Activated CD8-positive, alpha-beta memory T cell treated with anti-CD3 and anti-CD28 coated beads for 48 hours (primary cell): ENCODE measurements at places on chromosomes 2 and 18.

- DNase-seq, result no peak
Measured at GRCh38 chr2:158234497-158234896, 132.8 kb downstream of the UPP2 start.

DNA sequence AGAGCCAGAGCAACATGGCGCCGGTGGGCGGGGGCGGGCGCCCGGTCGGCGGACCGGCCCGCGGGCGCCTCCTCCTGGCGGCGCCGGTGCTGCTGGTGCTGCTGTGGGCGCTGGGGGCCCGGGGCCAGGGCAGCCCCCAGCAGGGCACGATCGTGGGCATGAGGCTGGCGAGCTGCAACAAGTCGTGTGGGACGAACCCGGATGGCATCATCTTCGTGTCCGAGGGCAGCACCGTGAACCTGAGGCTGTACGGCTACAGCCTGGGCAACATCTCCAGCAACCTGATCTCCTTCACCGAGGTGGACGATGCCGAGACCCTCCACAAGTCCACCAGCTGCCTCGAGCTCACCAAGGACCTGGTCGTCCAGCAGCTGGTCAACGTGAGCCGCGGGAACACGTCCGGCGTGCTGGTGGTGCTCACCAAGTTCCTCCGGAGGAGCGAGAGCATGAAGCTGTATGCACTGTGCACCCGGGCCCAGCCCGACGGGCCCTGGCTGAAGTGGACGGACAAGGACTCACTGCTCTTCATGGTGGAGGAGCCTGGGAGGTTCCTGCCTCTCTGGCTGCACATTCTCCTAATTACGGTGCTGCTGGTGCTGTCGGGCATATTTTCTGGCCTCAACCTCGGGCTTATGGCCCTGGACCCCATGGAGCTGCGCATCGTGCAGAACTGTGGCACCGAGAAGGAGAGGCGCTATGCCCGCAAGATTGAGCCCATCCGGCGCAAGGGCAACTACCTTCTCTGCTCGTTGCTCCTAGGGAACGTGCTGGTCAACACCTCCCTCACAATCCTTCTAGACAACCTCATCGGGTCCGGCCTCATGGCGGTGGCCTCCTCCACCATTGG lies 507 bp downstream of the CNNM4 start:
- no peak for DNase-seq

- DNase-seq, result no peak
Measured at GRCh38 chr2:173028141-173028540, 47.5 kb upstream of the MAP3K20 start.

DNA sequence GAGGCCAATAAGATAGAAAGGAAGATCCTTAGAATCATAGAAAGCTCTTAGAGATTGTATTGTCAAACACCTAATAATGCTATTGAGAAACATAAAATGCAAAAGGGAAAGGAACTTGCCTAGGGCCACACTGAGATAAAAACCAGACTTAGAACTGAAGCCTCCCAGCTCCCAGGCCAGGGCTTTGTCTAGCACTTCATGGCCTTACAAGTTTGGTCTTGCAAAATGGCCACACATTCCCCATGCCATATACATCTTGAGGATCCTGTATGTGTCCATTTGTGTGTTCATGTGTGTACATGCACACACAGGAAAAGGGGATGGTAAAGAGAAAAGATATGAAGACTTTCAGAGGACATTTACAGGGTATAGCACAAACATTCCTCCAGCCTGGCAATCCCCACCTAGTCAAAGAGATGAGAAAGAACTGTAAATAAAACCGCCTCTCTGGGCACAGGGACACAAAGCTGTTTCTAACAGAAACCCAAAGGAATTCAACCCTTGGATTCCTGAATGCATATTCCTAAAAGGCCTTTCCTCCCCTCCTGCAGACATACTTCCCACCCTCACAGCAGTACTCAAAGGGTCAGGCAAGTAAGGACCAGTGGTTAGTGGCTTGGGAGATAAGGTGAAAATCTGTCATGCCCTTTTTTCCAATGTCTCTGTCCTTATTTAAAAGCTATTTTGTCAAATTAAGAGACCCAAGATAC lies 99.7 kb upstream of the KLHL29 start:
- no peak for DNase-seq

- DNase-seq, result no peak
Measured at GRCh38 chr2:136122661-136123060, 4.7 kb upstream of the CXCR4 start.

GRCh38 chr2:235097196-235097595 lies 145.4 kb downstream of the SH3BP4 start:
- no peak for DNase-seq

- peak; percentile 42 for DNase-seq
Measured at GRCh38 chr18:59402432-59403090, 43.5 kb upstream of the LMAN1 start.

GRCh38 chr2:25371253-25372241 lies 29.8 kb upstream of the DNMT3A start:
- DNase-seq, result no peak

GRCh38 chr2:212721026-212721451 lies 182.4 kb upstream of the ERBB4 start:
- no peak for DNase-seq

- DNase-seq, result no peak
Measured at GRCh38 chr2:23718931-23719700, 207.8 kb downstream of the ATAD2B start.

DNA sequence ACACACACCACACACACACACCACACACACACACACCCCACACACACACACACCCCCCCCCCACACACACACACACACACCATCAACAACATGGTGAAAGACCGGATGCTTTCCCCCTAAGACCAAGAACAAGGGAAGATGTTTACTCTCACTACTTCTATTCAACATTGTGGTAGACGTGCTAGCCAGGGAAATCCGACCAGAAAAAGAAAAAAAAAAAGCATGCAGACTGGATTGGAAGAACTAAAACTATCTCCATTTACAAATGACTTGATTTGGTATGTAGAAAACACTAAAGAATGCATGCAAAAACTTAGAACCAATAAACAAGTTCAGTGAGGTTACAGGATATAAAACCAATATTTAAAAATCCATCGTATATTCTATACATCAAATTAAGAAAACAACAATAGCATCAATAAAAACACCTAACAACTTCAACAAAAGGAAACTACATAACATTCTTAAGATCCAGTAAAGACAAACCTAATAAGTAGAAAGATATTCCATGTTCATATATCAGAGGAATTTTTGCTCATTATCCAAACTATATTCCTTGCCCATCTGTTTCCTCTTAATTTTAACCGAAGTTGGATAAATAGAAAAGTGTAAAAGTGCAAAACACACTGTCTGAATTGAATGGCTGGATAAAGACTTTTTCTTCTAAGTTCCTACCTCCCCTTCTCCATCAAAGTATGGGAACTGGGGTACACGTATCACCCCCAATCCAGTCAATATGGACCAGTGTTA lies 51.5 kb upstream of the RNU4ATAC start:
- DNase-seq, result no peak

DNA sequence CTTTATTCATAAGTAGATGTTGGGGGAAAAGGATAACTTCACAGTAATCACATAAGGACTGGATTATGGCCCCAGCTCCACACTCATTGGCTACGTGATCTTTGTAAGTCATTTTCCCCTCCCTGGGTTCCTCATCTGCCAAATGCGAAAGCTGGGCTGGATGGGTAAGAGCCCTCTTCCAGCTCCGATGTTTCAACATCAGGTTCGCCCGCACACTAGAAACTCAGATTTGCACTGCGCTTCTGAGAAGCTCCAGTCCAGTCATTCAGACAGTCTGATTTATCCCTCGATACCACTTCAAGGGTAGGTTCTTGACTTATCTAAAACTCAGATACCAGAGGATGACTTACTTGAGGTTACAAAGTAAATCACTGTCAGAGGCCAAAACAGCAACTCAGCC lies 31.0 kb upstream of the RMDN2 start:
- no peak for DNase-seq

DNA sequence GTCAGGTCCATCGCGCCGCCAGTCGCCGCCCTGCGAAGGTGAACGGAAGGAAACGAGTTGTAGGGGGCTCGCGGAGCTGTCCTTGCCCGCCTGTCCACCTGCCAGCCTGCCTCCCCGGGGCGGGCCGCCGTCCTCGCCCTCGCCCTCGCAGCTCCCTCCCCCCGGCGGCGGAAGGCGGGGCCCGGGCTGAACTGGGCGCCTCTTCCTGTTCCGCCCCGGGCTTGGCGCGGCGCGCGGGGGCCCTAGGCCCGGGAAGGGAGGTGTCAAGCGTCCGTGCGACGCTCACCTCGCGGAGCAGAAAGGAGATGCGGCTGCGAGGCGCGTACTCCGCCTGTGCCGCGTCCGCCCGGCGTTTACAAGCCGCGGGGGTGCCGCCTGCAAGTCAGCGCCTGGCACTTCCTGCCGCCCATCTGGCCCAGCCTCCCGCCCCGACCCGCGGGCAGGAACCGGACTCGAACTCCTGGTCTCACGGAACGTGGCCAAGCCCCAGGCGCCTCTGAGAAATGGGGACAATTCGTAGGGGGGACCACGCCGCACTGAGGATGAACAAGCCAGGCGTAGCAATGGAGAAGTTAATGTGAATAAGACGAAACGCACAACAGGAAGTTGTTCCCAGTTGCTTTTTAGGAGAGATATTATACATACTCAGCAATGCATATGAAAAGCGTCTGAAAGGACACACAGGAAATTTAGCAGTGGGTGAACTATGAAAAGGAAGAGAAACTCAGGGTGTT lies at the start of gene CNPPD1:
Gene CNPPD1 (minus strand): TSS at position 108 of the 734 bp plus-strand sequence. CDS start 97 bp downstream, at position 11.
- peak; percentile 61 for DNase-seq

DNA sequence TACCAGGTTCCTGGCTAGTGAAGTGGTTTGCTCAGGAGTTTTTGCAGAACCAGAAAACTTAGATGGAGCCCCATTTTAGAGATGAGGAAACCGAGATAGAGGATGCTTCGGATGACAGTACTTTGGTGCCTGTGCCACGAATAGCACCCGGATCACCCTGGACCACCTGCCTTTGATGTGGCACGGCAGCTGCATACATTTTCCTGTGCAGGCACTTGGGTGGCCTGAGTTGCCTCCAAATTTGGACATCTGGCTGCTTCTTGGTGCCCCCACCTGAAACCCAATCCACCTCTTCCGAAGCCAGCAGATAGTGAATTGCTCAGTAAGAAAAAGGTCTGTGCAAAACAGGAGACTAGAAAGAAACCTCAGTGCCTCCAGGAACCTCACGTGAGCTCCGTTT lies 140.6 kb upstream of the ID2 start:
- no peak for DNase-seq

DNA sequence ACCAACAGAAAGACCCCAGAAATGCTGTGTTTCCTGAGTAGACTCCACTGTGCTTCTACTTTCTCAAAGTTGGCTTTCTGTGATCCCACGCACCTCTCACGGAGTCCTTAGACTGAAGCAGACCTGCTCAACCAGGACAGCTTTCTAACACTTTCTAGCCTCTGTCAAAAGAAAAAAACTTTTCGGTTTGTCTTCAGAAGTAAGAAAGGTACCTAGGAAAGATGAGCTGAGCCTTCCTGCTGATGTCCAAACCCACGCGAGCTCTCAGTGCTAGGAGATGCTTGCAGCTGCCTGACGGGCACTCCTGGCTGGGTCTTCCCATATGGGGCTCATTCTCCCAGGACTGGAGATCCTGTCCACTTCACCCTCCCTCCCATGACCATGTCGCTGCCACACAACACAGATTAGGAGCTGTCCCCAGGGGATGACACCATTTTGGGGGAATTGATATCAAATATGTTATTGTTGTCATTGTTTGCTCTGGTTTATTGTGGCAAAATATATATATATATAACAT lies 49.2 kb upstream of the DAPL1 start:
- no peak for DNase-seq

- DNase-seq, result no peak
Measured at GRCh38 chr2:84302513-84303412, 156.3 kb downstream of the SUCLG1 start.

DNA sequence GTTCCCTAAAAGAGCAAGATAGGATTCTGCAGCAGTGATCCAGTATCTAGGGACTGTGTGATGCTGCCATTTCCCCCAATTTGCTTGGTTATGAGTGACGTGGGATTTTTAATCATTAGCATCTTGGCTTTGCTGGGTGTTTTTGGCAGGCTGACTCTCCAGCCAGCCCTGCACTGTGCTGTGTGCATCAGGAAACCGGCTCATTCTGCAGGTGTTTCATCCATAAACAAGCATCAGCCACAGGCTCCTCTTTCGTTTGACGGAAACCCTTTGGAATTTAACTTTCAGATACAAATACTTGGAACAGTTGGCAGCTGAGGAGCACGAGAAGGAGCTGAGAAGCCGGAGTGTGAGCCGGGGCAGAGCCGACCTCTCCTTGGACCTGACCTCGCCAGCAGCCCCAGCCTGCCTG lies 135.9 kb downstream of the TPGS2 start:
- no peak for DNase-seq

GRCh38 chr2:208315081-208315788 lies 49.2 kb downstream of the PIKFYVE start:
- DNase-seq, result no peak

DNA sequence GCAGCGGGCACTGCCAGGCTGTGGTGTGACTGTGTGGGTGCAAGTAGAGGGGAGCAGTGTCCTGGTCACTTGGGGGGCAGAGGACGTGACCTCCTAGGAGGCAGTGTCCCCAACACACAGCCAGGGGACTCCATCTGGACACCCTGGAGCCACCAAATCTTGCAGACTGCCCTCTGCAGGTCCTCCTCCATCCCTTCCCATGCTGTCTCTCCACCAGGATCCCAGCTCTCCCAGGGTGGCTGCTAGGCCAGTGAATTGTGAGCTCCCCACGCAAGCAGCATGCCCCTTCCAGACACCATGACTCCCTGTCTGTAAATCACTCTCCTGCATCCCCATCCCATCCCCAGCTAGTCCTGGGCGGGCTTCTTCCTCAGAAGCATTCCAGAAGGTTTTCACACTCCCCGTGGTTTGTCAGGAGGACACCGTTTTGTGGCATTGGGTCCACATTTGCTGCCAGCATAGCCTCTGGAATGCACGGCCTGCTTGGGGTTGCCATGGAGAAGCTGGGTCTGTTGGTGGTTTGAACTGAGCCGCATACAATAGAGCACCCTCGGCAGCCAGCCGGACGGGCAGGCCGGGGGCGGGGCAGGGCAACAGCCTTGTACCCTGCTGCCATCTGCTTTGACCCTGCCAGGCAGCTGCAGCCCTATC lies 210.7 kb downstream of the KLHL29 start:
- DNase-seq, result no peak

DNA sequence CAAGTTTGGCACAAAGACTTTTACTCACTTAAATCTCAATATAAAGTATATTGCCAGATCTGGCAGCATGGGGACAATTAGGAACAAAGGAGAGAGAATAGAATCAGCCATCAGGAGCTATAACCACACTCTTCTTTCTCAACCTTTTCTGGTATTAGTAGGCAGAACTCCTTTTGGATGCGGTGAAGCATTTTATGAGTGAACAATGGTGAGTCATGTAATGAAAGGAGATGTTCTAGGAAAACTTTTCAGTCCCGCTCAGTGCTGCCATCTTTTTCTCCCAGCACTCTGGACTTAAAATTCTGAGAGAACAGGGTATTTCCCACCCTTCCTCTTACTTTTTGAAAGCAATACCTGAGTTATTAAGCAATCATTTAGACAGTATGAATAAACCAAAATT lies 32.2 kb downstream of the PLEKHA3 start:
- DNase-seq, result no peak

- no peak for DNase-seq
Measured at GRCh38 chr18:44286049-44286448, 394.6 kb upstream of the SETBP1 start.

- DNase-seq, result no peak
Measured at GRCh38 chr2:209321076-209321475, 102.8 kb upstream of the MAP2 start.
